Stimulated activated CD8-positive, alpha-beta memory T cell treated with anti-CD3 and anti-CD28 coated beads, Interleukin-12 subunit alpha, Interleukin-12 subunit beta, amount 100 ng/mL, for 4 hours (primary cell): ENCODE measurements at places on chromosomes 12 and 14.

DNA sequence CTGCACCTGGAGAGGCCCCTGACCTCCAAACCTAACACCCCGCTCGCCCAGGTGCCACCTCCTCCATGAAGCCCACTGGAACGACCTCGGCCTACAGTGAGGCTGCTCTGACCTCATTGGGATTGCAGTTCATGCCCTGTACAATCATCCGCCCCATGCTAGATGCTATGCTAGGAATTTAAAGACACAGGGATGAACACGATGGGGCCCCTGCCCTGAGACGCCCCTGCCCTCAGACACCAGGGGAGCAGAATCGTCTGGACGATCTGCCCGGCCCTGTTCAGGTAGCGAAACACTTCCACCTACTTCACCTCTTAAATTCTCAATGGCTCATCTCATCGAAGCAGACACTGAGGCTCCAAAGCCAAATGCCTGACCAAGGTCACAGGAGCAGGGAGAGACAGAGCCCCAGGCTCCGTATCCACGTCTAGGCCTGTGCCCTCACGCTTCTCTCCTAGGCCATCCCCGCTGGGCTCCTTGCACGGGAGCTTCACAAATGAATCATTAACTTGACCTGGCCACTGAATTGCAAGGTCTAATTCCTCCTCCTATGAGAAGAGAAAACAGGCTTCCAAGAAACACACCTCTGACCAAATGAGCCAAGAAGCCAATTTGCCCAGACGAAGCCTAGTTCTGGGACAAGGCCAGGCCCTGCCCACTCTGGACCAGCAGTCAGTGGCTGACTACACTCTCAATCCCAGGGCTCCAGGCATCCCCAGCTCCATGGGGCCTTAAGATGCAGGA is 35.2 kb downstream of the SCARB1 start:
- no peak for DNase-seq

DNA sequence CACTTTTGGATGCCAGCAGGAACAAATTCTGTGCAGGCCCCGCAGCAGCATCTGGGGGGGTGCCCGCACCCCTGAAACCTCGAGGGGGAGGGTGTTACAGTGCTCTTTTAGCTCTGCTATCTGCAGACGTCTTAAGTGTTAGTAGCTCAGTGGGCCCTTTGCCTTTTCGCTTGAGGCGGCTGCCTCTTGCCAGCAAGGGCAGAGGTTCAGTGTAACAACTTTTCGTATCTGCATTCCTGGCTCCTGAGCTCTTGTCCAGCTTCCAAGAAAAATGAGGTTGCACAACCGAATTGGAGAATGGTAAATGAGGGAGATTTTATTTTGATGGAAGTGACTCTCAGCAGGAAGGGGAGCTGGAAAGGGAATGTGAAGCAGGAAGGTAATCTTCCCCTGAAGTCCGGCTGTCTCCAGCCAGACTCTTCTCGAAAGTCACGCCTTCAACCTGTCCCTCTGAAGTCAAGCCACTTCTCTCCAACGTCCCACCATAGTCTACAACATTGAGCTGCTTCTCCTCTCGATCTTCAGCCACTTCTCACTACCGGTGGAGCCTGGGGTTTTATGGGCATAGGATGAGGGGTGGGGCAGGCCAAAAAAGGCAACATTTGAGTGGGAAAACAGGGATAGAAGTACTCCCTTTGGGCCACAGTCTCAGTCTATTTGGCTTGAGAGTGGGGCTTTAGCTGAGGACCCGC is 17.8 kb downstream of the TAS2R50 start:
- DNase-seq, result no peak

GRCh38 chr12:7486512-7486911 is 17.1 kb downstream of the CD163 start:
- no peak for DNase-seq

DNA sequence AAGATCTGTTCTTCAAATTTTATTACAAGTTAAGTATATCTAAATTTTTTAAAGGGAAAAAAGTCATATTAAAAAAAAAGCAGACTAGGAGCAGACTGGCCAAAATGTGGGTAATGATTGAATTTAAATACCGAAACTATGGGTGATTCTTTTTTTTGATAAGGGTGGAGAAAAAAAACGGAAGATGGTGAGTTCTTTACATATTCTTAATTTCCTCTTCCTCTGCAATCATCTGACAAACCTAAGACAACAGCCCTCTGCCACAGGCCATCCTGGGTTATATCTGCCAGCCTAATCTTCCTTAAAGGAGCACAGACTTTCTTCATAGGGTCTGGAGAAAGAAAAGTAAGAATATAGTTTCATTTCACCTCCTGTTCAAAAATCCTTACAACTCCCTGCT is 108.0 kb downstream of the PPP2R5E start:
- no peak for DNase-seq

DNA sequence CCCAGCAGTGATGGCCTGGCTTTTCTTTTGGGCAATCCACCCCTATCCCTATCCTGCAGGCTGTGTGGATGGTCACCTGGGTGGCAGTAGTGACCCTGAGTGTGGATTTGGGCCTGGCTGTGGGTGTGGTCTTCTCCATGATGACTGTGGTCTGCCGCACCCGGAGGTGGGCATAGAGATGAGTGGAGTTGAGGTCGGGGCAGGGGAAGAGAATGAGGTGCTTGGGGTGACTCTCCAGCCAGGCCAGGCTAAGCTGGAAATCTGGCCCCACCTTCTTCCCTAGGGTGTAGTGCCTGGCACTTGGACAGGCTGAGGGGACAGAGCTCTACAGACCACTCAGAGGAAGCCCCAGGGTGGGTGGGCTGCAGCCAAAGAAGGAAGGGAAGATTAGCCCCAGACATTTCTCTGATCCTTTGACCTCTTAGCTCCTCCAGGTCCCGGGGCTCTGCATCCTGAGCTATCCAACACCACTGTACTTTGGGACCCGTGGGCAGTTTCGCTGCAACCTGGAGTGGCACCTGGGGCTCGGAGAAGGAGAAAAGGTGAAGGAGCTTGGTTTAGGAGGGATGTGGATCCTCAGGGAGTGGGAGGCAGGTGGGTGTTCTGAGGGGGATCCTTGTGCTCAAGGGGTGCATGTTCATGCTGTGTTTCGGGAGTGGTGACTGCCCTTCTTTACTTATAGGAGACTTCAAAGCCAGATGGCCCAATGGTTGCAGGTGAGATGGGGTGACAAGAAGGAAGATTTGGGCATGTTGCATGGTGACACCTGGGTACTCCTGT is 8.4 kb downstream of the B4GALNT1 start:
- no peak for DNase-seq

DNA sequence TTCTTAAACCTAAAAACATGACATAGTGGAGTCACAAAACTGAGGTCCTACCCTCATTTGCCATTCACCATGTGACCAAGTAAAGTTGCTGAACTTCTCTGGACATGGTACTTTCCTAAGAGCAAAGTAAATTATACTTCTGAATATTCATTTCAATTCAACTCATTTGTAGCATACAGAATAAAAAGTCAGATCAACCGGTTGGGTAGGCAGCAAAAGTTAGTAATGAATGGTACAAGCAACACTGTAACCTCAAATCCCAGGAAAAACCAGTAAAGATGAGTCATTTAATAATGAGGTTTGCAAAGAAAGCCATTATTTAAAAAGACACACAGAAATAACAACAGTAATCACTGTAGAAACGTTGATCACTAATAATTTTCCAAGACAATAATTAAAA is 8.7 kb downstream of the POLE2 start:
- DNase-seq, result no peak

- DNase-seq, result no peak
Measured at GRCh38 chr14:31717294-31718085, 156.3 kb downstream of the NUBPL start.

GRCh38 chr12:31321186-31321896 is 4.6 kb downstream of the SINHCAF start:
- DNase-seq, result no peak

DNA sequence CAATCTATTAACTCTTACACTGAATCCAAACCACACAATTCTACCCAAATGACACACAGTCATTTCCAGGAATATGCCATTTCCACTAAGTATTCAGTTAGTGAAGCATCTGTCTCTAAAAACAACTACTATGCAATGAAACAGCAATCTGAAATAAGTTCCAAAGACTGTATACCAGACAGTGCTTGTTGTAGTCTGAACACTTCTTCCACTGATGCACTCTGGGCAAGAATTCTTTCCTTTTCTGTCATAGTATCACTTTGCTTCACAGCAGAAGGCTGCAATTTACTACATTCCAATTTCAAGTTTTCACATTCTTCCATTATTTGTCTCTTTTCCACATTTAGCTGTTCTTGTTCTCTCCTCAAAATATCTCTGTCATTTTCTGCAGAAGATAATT is 25.8 kb downstream of the TRIP11 start:
- no peak for DNase-seq

DNA sequence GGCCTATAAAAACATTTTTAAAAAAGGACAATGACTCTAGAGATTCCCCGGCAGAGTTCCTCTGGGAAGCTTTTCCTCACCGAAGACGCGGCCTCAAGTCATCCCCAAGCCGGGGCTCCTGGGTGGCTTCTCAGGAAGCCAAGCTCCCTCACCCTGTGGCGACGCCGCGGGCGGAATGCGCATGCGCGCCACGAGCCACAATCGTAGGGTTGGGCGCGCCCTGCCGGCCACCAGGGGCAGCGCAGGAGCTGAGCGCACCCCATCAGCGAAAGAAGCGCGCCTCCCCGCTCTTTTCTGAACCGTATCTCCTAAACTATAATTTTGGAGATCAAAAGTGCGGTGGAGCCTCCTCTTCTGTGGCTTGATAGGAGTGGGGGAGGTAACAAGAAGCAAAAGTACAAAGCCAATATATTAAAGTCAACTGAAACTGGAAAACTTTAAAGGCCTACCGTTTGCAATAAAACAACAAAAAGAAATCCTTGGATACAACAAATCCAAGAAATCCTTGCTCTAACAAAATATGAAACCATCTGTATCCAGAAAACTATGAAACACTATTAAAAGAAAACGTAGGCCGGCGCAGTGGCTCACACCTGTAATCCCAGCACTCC is 17.4 kb upstream of the CHFR start:
- DNase-seq, result peak; percentile 82

GRCh38 chr12:69508621-69509020 is 38.4 kb downstream of the FRS2 start:
- DNase-seq, result no peak

GRCh38 chr14:23095196-23096108 is at the start of gene C14orf119:
TSS of gene C14orf119 (plus strand) at chr14:23095505. CDS start at chr14:23097659, 2,154 bp downstream.
- no peak for DNase-seq

GRCh38 chr14:93067088-93067487 is 48.6 kb downstream of the ITPK1 start:
- no peak for DNase-seq

GRCh38 chr14:33642691-33643244 is 308.1 kb downstream of the EGLN3 start:
- no peak for DNase-seq

GRCh38 chr12:104521731-104522130 is 65.0 kb downstream of the CHST11 start:
- no peak for DNase-seq

DNA sequence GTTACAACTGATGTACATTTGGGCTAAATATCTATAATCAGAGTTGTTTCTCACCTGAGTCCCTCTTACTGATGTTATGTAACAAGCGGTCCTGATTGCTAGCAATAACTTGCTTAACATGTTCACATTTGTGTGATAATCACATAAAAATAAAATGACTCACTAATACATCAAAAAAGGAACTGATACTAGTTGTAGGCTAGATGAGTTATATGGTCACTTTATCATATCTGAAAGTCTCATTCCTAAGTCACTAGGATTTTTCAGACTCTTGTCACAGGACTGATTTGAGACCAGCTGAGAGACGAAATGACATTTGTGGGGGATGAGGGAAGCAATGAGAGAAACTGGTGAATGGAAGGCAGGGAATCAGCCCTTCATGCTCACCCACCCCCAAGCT is 34.3 kb downstream of the NKX2-1 start:
- DNase-seq, result no peak

- no peak for DNase-seq
Measured at GRCh38 chr12:98401427-98401826, 114.0 kb upstream of the TMPO start.

GRCh38 chr12:47808050-47808449 is 11.7 kb downstream of the HDAC7 start:
- DNase-seq, result peak; percentile 68

GRCh38 chr14:52314595-52315354 is 663 bp downstream of the PTGER2 start:
- peak; percentile 29 for DNase-seq

DNA sequence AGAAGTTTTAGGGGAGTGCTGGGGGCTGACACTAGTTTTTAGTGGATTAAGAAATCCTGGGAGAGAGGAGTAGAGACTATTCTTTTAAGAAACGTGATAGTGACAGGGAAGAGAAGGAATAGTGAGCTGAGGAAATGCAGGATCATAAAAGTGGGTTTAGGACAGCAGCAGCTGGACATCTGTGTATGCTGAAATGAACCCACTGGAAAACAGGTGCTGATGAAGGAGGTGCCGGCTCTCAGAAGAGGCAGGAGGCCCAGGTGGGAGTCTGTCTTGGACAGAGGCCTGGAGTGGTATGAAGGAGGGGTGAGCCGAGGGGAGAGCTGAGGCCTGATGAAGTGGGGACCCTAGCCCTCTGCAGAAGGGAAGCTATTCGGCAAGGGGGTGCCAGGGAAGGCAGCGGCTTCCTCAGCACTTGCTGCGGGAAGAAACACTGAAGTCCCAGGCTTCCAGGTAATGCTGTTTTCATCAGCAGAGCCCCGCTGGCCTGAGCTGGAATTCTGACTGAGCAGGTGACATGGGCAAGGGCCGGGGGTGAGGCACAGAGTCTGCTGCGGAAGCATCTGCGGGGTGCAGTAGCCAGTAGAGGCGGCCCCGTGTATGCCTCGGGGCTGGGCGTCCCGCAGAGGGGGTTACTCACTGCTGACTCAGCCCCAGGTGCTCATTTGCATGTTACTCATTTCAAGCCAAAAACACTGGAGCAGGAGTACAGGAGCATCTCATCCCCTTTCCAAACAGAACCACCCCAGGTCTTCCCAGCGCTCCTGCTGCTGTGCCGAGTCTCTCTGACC is 89.7 kb downstream of the TMCC3 start:
- no peak for DNase-seq

- DNase-seq, result no peak
Measured at GRCh38 chr12:51911307-51911706, 4.0 kb downstream of the ACVRL1 start.

- DNase-seq, result no peak
Measured at GRCh38 chr12:22765421-22766130, 140.6 kb downstream of the ETNK1 start.

GRCh38 chr12:7404275-7404674 is 39.7 kb downstream of the CD163L1 start:
- no peak for DNase-seq

DNA sequence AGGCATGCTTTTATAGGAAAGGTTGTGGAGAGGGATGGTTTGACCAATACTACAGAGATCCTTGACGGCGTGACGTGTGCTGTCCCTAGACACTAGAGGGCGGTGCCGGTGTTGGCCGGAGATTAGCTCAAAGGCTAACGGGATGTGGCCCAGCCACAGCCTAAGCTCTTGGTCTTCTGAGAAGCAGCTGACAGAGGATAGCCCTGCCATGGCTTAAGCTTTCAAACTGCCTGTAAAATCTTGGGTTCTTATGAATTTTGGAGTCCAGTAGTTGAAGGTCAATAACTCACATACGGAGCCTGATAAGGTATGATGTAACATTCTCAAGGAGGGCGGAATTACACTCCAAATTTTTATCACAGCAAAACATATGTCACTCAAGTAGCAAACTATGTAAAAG is 515.7 kb upstream of the ATXN7L3B start:
- DNase-seq, result no peak
